ENCODE measurements at places on chromosomes 7 and 10.
A peak's percentile ranks its signal among the peaks of the same experiment; 100 is the strongest.

- no peak for DNase-seq
These were observed 37.8 kb downstream of the CRHR2 start for GRCh38 chr7:30644286-30644955.

- no peak for DNase-seq
These were observed 166.8 kb downstream of the CCDC3 start for GRCh38 chr10:12834721-12835120.

- DNase-seq: no peak
These were observed 15.6 kb downstream of the RPA3 start for GRCh38 chr7:7702826-7703225.

- DNase-seq: no peak
These were observed 14.0 kb upstream of the IL6 start for GRCh38 chr7:22712999-22713398.

- peak; percentile 20 for DNase-seq
These were observed 9.2 kb downstream of the AKR1B1 start for GRCh38 chr7:134449680-134450079.

DNA sequence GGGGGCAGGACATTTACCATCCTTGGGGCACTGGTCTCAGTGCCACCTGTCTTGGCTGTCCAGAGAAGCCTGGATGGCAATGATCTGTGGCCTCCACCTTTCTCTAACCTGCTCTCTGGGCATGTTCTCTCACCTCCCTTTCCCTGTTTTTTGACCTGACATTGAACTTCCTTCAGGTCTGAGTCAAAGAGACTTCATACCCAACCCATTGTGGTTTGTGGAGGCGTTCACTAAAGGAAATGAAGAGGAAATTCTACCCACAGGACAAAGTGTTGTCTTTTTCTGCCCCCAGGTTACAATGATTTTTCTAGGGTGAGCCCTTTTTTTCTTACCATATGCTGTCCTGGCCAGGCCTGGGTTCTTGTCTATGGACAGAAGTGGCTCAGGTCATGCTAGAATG is 76.6 kb downstream of the CYP26A1 start:
- DNase-seq: no peak

DNA sequence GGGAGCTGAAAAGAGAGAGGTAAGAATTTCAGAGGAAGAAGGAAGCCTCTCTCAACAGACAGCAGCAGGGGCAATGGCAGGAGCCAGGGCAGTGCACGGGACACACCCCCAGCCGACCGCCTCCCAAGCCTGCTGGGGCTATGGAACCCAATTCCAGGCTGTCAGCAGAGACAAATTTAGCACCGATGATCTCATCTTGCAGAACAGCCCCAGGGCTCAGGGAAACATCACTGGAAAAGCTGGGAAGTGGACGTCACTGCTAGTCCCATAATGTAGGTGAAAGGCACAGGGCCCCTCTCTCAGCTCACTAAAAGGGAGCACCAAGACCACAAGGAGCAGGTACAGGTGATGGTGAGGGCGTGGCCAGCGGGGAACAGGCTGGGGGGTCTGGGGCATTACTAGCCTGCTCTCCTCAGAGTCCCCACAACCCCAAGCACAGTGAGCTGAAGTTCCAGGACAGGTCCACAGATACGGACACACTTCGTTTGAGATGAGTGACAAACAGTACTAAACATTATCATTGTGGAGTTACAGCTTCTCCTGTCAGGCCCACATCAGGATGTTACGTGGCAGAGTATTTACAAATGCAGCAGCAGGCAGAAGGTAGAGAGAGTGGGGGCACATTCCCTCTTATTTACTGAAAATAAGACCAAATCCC is 103.7 kb downstream of the PLXNA4 start:
- DNase-seq: no peak

- DNase-seq: peak; percentile 70
These were observed 61.5 kb downstream of the GRB10 start for GRCh38 chr7:50721160-50721559.

- DNase-seq: no peak
These were observed 247.5 kb downstream of the THSD7A start for GRCh38 chr7:11584406-11585031.

- no peak for DNase-seq
These were observed 231.1 kb downstream of the SLC25A13 start for GRCh38 chr7:96090756-96091155.

DNA sequence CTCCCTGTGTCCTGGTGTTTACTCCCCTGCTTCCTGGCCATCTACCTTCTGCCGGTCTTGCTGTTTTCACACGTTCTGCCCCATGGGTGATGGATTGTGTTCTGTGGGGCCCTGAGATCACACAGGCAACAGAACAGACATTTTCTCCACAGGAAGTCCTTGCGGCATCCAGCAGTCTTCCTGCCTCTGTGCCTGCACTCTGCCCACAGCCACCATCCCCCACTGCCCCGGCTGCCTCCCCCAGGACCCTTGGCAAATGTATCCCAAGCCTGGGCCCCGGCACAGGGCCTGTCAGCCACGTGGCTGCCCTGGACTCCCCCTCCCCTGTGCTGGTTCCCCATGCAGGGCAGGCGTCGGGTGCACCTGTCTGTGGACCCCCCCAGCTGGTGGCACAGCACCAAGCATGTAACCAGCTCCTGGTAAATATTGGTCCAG is 184.2 kb downstream of the WDR37 start:
- peak; percentile 0 for DNase-seq
